GM13976 (cell line): ENCODE measurements at places on chromosomes 7 and 10.

- no peak for DNase-seq
These were observed 1158.4 kb upstream of the AUTS2 start for GRCh38 chr7:68439897-68440296.

- no peak for DNase-seq
These were observed 112.5 kb downstream of the MAD1L1 start for GRCh38 chr7:2120251-2120660.

DNA sequence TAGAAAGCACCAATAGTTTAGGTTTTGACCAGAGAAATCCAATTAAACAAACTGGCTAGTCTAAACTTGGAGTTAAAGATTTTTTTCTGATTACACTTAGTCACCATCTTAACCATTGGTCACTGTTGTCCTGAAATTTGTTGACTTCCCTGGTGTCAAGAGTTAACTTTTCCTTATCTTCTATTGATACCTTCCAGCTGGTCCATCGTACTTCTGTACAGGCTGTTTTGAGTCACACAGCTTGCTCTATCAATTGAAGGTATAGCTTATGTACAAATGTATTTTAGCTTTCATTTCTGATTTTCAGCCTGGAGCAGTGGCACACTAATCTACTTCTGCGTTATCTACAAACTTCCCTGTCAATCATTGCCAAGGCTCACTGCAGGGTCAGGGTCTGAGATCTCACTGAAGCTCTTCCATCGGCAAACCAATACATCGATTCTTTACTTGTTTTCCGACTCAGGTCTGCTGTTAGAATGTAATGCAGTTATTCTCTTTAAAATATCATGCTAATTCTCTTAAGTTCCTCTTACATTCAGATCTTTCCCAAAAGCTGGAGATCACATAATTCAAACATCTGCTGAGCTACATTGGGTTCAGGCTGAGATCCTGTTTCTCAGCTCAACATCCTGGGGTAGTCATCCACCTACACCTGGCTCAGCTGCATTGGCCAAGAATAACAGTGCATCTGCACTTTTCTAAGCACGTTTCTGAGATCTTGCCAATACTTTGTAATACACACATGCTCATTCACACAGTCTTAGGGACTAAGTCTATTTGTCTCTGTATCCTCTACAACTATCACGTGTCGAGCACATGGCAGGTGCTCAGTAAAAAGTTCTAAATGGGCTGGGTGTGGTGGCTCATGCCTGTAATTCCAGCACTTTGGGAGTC lies 11.3 kb downstream of the MRPS33 start:
- no peak for DNase-seq

DNA sequence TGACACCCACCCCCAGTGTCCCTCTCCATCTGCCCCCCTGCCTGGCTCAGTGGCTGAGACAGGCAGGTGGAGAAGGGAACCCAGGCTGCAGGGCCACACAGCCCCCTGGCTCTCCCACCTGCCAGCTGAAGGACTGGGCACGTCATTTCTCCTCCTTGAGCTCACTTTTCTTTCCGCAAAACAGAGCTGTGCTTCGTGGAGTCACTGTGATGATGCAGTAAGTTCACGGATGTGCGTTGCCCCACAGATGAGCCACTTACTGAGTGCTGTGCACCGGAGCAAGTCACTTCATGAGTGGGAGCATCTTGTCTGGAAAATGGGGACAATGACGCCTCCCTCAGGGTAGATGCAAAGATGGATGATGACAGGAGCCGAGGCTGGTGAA lies 2.7 kb downstream of the OPN4 start:
- no peak for DNase-seq

DNA sequence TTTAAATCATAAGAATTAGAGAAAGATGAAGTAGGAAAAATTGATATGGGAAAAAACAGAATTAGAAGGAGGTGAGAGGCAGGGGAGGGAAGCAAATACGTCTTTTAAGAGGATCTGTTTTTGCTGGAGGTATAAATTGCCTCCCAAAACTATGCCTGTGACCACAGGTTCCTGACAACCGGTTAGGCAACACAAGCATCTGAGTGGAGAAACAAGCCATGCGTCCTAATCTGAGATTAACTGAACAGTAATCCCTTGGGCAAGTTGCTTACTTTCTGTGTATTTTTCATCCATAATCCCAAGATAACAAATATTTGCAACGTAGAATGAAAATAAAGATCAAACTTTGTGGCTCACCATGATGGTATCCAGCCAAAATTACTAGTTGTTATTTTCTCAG lies 149.2 kb downstream of the C1GALT1 start:
- DNase-seq = no peak

DNA sequence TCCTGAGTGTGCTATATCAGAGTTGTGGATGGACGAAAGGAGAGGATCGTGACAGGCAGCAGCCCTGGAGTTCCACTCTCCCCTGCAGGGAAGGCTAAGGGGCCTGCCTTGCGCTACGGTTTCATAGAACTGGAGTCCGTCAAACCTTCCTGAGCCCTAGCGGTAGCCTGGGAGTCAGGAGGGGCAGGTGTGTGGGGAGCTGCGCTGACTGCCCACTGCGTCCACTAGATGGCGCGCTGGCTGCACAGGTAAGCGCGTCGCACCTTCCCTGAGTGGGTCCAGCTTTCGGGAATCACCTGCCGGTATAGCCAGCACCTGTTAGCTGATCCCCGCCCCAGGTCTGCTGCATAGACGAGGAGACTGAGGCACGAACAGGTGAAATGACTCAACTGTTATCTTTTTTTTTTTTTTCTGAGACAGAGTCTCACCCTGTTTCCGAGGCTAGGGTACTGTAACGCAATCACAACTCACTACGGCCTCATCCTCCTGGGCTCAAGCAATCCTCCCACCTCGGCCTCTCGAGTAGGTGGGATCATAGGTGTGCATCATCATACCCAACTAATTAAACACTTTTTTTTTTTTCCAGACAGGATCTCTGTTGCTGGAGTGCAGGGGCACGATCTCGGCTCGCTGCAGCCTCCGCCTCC lies 20.2 kb upstream of the BAIAP2L1 start:
- peak; percentile 85 for DNase-seq

- no peak for DNase-seq
These were observed 291.0 kb upstream of the KMT2E start for GRCh38 chr7:104723001-104723400.

DNA sequence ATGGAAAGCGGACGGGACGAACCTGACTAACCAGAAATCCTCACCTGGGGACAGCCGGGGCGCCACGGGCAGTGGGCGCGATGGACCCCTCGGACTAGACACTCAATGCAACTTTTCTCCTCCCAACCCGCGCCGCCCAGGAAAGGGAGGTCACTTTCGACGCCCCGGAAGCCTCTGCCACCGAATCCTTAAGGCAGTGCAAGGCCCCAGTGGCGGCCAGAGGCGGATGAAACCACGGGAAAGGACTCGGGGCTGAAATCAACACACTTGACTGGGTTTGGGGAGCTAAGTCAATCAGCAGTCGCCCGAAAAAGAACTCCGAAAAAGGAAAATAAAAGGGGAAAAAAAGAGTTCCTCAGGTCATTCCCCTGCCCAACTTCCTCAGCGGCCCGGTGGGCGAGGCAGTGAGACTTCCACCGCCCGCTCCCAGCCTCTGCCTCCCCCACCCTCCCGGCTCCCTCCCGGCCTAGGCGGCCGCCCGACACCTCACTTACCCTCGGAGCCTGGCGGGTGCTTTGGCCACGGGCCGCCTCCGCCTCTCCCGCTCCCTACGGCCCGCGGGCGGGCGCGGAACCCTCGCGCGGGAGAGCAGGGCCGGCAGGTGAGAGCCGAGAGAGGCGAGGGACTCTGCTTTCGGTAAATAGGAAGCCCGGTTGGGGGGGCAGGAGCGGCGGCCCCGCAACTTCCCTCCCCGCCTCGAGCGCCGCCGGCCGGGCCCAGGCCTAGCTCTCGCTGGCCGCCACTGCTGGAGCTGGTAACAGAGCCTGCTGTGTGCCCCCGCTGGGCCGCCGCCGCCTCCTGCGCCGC lies 518 bp downstream of the WAPL start:
- DNase-seq = peak; percentile 68

- DNase-seq = no peak
These were observed 106.2 kb upstream of the CELF2 start for GRCh38 chr10:10911471-10911921.

DNA sequence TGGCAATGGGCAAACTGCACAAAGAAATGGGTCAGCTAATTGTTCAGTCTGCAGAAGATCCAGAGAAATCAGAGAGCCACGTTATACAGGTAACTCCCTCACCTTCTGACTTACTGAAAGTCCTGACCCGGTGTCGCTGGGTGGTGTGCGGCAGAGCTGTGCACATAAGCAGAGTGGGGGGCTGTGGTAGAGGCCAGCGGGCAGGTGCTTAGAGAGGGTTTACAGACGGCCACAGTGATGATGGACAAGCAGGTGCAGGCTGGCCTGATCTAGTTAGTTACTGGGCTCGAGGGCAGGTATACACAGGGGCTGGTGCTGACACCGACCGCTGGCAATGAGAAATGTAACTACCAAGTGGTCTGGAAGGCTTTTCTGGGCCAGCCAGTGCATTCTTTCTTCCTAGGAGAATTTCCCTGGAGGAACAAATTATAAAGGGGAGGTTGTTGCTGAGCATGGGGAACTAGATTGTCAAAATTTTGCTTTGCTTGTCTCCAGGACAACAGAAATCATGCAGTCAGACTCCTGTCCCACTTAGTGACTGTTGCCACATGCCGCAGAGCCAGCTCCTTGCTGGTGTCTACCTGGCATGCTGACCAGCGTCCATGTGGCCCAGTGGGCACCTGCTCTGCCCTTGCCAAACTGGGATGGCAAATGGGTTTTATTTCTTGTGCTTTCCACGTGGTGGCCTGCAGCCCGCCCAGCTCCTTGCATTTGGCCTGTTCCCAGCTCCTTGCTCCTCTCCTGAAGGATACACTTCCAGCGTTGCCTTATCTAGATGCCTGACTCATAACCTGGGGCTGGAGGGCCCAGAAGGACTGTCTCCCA lies 28.8 kb downstream of the DENND10 start:
- no peak for DNase-seq

DNA sequence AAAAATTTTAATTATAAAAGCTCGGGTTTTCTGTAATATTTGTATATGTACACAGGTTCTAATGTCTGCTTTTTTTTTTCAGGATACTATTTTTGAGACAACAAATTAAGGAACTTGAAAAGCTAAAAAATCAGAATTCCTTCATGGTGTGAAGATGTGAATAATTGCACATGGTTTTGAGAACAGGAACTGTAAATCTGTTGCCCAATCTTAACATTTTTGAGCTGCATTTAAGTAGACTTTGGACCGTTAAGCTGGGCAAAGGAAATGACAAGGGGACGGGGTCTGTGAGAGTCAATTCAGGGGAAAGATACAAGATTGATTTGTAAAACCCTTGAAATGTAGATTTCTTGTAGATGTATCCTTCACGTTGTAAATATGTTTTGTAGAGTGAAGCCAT lies 57.9 kb upstream of the BAMBI start:
- DNase-seq = no peak

GRCh38 chr10:79176052-79176501 lies 107.3 kb downstream of the ZMIZ1 start:
- DNase-seq = no peak

DNA sequence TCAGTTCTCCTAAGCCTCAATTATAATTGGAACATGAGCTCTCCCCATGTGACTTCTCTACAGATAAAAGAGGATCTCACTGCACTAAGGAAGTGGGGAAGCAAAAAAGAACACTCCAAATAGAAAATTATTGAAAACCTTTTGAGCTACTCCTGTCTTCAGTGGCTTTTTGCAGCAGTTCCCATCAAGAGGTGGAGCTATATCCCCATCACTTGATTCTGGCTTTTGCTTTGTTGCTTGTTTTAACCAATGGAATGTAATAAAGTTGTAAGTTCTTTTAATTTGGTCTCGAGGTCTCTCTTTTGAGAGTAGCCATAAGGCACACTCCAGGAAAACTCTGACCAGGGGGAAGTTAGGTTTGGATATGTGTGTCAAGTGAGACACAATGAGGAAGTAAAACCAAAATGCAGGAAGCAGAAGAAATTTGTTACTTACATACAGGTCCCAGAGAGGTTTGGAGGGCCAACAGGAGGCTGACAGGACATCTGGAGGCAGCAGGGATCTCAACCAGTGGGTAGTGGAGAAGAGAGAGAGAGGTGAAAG lies 569.4 kb downstream of the HTR7 start:
- no peak for DNase-seq

- DNase-seq = no peak
These were observed 420.0 kb downstream of the EXOC4 start for GRCh38 chr7:133672866-133673265.

GRCh38 chr7:85102813-85103350 lies 84.0 kb downstream of the SEMA3D start:
- no peak for DNase-seq

DNA sequence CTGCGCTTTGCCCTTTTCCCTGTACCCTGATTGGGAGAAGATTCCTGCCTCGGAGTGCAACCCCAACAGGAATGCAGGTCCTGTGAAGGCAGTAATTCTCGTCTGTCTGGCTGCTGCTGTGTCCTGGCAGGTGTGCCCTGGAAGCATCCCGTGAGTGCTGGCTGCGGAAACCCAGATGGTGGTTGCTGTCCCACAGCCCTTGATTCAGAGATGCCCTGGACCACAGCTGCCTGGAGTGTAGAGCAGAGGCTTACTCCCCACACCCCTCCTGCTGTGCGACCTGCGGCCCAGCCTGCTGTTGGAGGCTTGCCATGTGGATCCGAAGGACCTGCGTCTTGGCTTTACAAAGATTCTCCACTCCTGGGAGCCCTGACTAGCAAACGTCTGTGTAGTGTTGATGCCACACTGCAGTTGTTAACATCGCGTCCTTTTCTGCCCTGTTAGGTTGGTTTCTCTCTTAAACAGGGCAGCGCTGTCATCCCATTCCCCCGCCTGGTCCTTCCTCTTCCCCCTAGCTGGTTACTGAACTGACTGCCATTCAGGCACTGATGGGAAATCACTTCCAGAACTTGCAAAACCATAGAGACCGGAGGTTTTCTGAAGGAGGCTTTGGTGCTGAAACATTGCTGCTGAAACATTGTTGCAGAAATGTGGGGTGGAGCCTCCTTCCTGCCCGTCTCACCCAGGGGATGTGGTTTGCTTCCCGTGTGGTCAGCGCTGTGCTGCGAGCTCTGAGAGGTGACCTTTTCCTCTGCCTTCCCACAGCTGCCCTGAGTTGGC lies 53.3 kb downstream of the DNAJB6 start:
- no peak for DNase-seq

- no peak for DNase-seq
These were observed 20.2 kb upstream of the SUV39H2 start for GRCh38 chr10:14858338-14858960.

- DNase-seq = peak; percentile 11
These were observed 212.7 kb upstream of the ZNF804B start for GRCh38 chr7:88546808-88547207.

- no peak for DNase-seq
These were observed 96.9 kb upstream of the FGFR2 start for GRCh38 chr10:121694966-121695643.

- no peak for DNase-seq
These were observed 79.0 kb upstream of the PLXNA4 start for GRCh38 chr7:132655131-132655727.

GRCh38 chr7:83494683-83495082 lies 154.3 kb downstream of the SEMA3E start:
- DNase-seq = no peak

GRCh38 chr7:66236713-66237303 lies 31.7 kb downstream of the TPST1 start:
- no peak for DNase-seq

DNA sequence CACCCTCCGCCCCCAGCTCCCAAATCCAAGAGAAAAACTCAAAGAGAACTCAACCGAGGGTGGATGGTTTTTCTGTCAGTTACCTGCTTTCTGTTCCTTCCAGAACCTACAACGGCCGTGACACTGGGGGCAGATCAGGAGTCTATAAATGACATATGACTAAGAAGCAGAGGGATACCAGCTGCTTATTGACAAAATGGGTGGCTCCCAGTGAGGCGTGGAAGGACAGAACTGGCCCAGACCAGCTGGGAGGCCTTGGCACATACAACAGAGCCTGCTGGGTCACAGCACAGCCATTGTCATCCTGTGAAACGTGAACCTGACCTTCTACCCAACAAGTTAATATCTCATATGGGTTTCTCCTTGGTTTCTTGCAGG lies 84.3 kb upstream of the ADRB1 start:
- peak; percentile 49 for DNase-seq
